Stimulated activated naive CD4-positive, alpha-beta T cell (primary cell): ENCODE measurements at places on chromosomes 6 and 20.

DNA sequence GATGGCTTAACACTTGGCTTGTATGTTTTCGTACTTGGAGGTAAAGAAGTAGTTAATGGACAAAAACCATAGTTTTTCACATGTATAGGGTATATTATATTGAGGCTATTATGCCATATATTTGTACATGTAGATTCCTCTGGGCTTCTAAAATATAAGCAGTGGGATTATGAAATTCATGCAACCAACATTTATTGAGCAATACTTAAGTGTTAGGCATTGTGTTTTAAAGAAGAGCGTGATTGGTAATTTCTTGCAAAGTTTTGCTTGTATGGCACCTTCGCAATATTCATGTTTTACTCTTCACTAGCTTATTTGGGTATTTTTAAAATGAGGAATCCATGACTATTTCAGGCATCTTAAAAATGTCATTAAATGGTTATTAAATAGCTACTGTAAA is 2.5 kb downstream of the TULP4 start:
- no peak for DNase-seq

DNA sequence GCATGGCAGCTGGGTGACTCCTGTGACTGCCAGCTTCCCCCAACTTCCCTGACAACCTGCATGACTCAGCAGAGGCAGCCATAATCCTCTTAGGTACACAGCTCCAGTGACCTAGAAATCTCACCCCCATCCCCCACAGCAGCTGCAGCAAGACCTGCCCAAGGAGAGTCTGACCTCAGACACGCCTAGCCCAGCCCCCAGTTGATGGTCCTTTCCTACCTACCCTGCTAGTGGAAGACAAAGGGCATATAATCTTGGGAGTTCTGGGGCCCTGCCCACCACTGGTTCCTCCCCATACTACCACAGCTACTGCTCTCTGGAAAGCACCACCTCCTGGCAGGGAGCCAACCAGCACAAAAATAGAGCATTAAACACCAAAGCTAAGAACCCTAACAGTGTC is 90.2 kb downstream of the F13A1 start:
- DNase-seq, result no peak

DNA sequence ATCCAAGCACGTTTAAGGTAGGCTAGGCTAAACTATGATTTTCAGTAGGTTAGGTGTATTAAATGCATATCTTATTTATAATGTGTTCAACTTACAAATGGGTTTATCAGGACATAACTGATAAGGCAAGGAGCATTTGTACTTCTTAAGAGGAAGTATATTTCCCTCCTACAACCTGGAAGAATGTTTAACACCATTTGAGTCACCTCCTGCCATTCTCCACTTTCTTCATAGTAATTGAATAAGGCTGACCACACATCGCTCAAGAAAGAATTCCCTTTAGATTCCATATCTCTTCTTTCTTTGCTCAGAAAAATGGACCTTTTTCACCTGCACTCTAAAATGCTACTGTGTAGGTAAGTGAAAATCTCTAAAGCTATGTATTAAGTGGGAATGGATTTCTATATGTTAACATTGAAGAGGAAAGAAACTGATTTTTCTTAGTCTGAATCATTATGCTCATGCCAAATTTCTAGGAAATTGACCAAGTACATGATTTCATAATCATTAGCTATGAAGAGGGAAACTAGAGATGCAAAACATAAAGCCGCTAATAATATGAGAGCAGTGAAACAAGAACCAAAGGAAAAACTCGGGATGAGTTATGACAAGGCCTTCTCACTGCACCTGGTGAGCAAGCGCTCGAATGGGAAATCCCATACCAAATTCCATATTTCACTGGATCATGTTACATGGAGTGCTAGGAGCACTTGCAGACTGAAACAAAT is 210.4 kb downstream of the ALDH8A1 start:
- no peak for DNase-seq

DNA sequence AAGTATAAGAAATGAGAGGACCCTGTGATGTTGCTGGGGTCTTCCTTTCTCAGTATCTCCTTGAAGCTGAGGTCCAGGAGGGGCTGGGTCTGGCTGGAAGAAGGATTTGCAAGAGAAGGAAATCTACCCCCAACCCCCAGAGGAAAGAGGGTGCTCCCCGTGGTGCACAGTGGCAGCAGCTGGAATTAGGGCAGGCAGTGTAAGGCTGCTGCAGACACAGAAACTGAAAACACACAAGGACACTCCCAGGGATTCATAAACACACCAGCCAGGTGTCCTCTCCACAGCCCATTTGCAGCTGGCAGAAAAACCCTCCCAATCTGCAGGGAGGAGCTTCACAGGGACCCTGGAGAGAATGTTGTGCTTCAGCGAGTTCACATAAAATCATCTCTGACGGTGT is 297.2 kb downstream of the CDH26 start:
- no peak for DNase-seq

DNA sequence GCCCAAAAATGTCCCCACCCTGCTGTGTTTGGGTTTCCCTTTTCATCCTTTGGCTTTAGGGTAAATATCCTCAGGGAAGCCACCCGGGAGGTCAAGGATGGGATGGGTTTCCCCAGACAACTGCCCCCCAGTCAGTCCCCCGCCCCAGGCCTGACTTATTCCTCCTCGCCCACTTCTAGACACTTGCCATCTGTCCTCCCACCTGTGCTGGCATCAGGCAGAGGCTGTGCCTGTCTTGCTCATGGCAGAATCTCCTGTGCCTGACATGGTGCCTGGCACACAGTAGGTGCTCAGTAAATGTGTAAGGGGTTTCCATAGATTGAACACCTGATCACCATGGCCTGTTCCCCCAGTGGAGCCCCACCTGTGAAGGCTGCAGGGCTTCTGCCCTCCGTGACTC is 141.8 kb downstream of the PHACTR3 start:
- no peak for DNase-seq

- DNase-seq, result no peak
Measured at GRCh38 chr6:35216851-35217811, 3.4 kb downstream of the SCUBE3 start.
